ENCODE measurements at places on chromosomes 6 and 20. TPM values are rescaled to one million over a fixed set of nuclear protein-coding genes. Genes with fewer than 3 reads are reported as not detected.

- H3K27ac ChIP-seq, result no peak overlapping the region
- H3K36me3 ChIP-seq, result no peaks in the 10 kb centered on the region
- peaks cover 8% of the 10 kb centered on the region for H3K27me3 ChIP-seq
Measured at GRCh38 chr6:32382757-32383420, 11.2 kb upstream of the TSBP1 start.

- peaks cover 3% of the 10 kb centered on the region for H3K36me3 ChIP-seq
- no peak overlapping the region for H3K27ac ChIP-seq
- no peak overlapping the region for H3K4me3 ChIP-seq
- no peak for DNase-seq
- H3K4me1 ChIP-seq, result peaks cover 16% of the 10 kb centered on the region
- no peaks in the 10 kb centered on the region for H3K27me3 ChIP-seq
Measured at GRCh38 chr6:47102331-47102730, 60.2 kb upstream of the ADGRF1 start.

ADGB gene
- total RNA-seq, result 0.31 TPM

DNA sequence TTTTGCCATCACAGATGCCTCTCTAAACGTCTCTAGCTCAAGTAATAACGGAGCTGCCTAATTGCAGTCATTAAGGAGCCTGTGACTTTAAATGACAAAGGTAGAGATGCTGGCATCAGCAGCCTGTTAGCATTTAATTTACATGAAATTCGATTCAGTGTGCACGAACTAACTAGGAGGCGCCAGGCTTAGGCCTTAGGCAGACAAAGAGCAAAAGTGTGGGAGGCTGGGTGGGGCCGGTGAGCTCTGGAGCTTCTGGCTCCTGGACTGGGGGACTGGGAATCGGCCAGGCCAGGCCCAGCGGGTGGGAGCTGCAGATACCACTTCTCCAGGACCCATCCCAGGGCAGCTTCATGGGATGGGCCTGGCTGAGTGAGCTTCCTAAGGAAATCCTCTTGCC, 170.0 kb upstream of the AGPAT4 start:
- peaks cover 10% of the 10 kb centered on the region for H3K4me1 ChIP-seq
- H3K27me3 ChIP-seq, result peaks cover 9% of the 10 kb centered on the region
- H3K36me3 ChIP-seq, result no peaks in the 10 kb centered on the region
- H3K4me3 ChIP-seq, result no peak overlapping the region
- no peak overlapping the region for H3K27ac ChIP-seq
- no peak for DNase-seq

GRCh38 chr20:43955750-43956191, 41.1 kb downstream of the TOX2 start:
- H3K4me3 ChIP-seq, result no peak overlapping the region
- peaks cover 22% of the 10 kb centered on the region for H3K27me3 ChIP-seq
- H3K36me3 ChIP-seq, result no peaks in the 10 kb centered on the region
- H3K4me1 ChIP-seq, result peaks cover 16% of the 10 kb centered on the region

GRCh38 chr20:14375416-14375985, 38.1 kb upstream of the FLRT3 start:
- H3K27ac ChIP-seq, result no peak overlapping the region
- H3K36me3 ChIP-seq, result no peaks in the 10 kb centered on the region
- peaks cover 45% of the 10 kb centered on the region for H3K4me1 ChIP-seq
- H3K27me3 ChIP-seq, result no peaks in the 10 kb centered on the region
- H3K4me3 ChIP-seq, result peak overlapping the region; percentile 27

- no peaks in the 10 kb centered on the region for H3K27me3 ChIP-seq
- no peak overlapping the region for H3K4me3 ChIP-seq
- no peak for DNase-seq
- peaks cover 33% of the 10 kb centered on the region for H3K36me3 ChIP-seq
Measured at GRCh38 chr6:144476286-144476685, 191.2 kb downstream of the UTRN start.

- no peak overlapping the region for H3K4me3 ChIP-seq
- peaks cover 9% of the 10 kb centered on the region for H3K36me3 ChIP-seq
- H3K4me1 ChIP-seq, result peaks cover 29% of the 10 kb centered on the region
- no peak overlapping the region for H3K27ac ChIP-seq
Measured at GRCh38 chr6:148423133-148423532, 80.5 kb downstream of the SASH1 start.

Measured in type B pancreatic cell (in vitro differentiated cells).